ENCODE measurements at places on chromosomes 5 and 9.

DNA sequence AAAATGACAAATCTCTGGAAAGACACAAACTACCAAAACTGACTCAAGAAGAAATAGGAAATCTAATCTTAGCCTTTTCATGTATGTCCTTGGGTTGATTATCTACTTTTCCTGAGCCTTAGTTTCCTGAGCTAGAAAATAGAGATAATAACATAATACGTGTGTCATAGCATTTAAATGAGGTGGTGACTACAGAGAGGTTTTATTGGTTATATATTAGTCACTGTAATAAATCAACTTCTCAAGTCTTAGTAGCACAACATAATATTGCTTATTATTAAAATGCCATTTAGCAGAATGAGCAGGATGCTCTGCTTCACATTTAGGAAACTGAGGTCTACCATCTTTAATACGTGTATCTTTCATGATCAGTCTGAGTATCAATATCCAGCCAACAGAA is 7.1 kb upstream of the PJA2 start:
- no peak for DNase-seq

- DNase-seq, result no peak
These were observed 6.2 kb downstream of the IL17B start for GRCh38 chr5:149372932-149373331.

DNA sequence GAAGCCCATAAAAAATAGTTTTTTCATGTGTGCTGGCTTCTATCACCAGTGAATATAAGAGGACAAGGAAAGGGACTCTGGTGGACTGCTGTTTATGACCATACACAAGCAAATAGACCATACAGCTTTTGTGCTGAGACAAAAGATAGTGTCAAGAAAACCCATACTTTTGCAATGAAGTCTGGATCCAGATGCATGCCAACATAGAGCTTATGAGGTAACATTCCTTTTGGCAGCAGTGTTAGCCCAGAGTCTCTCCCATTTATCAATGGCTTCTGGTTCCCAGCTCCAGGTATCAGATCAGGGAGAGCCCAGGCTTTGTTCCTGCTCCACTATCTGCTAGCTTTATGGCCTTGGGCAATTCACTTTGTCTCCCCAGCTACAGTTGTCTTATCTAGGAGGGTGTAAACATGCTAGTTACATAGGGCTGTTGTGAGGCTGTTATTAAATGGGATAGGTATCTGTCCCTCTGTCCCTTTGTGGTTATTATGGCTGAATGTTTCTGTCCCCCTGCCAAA is 55.6 kb downstream of the CCDC192 start:
- DNase-seq, result no peak

DNA sequence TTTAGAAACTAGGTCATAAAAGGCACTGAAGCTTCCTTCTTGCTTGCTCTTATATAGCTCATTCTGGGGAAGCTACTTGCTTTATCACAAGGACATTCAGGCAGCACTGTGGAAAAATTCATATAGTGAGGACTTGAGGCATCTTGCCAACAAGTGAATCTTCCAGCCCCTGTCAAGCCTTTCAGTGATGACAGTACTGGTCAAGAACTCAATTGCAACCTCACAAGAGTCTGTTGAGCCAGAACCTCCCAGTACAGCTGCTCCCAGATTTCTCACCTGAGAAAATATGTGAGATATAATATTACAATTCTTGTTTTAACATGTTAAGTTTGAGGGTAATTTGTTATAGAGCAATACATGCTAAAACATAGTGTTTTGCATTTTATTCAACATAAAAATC is 2011.0 kb upstream of the NUDT12 start:
- DNase-seq, result no peak

DNA sequence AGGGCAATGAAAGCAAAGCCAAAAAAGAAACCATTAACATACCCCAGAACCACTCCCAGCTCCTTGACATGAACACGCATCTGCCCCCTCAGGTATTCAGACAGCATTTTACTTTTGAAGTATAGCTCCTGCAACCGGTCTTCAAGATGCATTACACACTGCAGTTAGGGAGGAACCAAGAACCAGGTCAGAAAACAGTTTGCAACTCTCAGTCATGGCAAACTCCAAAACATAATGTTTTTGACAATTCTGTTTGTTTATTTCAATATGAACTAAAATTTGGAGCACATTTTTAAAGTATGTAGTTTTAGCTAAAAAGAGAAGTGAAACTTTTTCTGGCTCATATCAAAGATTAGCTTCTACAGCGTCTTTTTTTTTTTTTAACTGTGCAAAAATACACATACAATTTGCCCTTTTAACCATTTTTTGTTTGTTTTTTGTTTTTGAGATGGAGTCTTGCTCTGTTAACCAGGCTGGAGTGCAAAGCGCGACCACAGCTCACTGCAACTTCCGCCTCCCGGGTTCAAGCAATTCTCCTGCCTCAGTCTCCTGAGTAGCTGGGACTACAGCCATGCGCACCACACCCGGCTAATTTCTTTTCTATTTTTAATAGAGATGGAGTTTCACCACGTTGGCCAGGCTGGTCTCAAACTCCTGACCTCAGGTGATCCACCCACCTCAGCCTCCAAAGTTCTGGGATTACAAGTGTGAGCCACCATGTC is 12.2 kb upstream of the RAPGEF6 start:
- no peak for DNase-seq

DNA sequence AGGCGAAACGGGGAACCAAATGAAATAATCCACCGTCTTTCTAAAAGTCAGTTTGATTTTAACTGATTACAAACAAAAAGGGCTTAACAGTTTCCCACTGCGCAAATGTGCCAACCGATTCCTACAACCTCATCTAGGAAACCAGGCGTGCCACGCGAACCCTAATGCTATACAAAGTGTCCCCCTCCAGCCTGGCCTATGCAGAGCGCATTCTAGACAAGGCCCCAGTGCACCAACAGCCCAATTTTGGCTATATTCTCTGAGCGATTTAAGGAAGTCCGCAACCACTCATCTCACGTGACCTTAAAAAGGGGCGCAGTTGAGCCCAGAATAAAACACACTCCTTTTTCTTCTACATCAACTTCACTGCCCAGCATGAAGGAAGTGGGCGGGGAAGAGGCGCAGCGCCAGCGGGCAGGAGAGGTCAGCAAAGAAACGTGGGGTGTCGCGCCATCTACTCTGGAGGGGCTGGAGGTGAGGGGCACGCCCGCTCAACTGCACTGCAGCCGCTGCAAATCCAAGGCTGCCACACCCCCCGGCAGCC is 779 bp downstream of the FAM13B start:
- peak; percentile 9 for DNase-seq

DNA sequence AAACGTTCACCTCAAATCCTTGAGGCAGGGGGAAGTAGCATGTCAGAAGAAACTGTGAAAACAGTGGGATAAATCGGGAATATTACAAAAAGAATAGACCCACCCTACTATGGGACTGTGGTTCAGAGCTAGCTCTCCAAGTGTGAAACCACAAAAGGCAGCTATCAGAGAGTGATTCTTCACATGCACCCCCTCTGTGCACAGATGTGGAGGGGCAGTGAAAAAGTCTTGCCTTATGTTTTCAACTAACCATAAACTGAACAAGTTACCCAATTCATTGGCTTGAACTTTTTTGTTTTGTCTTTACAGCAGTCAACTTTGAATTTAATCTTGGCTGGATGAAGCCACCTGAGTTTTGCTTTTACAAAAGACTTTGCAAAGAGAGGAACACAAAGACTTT is 98.8 kb upstream of the NR4A3 start:
- DNase-seq, result no peak

GRCh38 chr5:94469894-94470329 is 148.5 kb downstream of the KIAA0825 start:
- DNase-seq, result peak; percentile 49

DNA sequence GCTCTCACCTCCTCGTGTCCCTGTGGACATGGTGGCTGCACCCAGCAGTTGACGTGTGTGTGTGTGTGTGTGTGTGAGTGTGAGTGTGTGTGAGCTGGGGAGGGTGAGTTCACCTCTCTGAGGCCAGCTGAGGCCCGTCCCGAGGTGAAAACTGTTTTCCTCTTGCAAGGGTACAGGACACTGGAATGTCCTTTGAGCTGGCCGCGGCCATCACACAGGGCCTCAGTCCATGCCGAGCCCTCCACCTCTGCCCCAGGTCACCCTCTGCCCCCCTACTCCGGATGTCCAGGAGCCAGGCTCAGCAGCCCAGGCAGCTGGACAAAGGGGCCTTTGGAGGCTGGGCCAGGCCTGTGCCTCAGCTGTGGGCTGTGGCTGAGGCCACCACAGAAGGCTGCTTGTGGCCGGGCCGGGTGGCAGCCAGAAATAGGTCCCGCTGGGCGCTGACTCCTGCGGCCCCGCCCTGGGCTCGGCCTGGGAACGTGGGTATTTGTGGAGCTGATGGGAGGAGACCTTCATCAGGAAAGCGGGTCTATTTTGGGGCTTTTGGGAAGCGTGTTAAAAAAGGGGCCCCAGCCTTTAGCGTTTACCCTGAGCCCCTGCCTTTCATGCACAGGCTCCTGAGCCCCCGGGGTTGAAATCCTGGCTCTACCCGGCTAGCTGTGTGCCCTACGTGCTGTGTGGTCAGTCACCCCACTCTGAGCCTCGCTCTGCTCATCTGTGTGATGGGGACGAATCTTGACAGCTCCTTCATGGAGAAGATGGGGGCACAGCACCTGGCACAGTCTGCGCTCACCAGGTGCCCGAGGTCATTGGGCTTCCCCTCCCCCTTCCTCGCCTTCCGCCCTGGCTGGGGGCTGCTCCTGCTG is 75.1 kb upstream of the IER5L start:
- DNase-seq, result no peak

- DNase-seq, result no peak
These were observed 103.7 kb upstream of the SELENOP start for GRCh38 chr5:42915306-42915866.

GRCh38 chr5:112625246-112625645 is 112.4 kb upstream of the APC start:
- no peak for DNase-seq

GRCh38 chr5:57804007-57804444 is 321.4 kb upstream of the ACTBL2 start:
- no peak for DNase-seq

- DNase-seq, result no peak
These were observed 480.1 kb upstream of the MPDZ start for GRCh38 chr9:13759551-13759950.

DNA sequence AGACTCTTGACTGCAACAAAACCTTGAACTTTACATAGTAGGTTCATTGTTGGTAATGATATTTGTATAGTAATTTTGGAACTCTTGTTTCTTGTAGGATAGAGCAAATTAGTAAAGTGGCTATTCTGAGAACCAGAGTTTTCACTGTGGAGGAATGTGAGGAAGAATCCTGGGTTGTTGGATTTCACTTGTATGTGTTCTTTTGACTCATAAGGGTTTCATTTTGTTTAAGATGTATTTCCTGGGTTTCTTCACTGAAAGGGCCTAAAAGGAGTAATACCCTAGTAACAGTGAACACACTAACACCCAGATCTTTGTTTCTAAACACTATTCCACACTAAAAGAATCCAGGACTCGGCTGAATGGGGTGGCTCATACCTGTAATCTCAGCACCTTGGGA is 20.1 kb downstream of the TTC1 start:
- no peak for DNase-seq

- DNase-seq, result no peak
These were observed 16.3 kb downstream of the PAM start for GRCh38 chr5:102771435-102771834.

- DNase-seq, result no peak
These were observed 385.2 kb upstream of the KLF4 start for GRCh38 chr9:107874591-107875369.

- no peak for DNase-seq
These were observed 1.7 kb upstream of the FAM163B start for GRCh38 chr9:133610845-133611244.

- no peak for DNase-seq
These were observed 23.5 kb upstream of the TTLL11 start for GRCh38 chr9:122116448-122117173.

DNA sequence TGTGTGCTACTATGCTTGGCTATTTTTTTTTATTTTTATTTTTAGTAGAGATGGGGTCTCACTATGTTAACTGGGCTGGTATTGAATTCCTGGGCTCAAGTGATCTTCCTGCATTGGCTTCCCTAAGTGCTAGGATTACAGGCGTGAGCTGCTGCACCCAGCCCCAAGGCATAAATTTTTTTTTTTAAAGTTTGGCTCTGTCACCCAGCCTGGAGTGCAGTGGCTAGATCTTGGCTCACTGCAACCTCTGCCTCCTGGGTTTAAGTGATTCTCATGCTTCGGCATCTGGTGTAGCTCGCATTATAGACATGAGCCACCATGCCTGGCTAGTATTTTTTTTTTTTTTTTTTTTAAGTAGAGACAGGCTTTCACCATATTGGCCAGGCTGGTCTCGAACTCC is 70.3 kb downstream of the RAB24 start:
- no peak for DNase-seq

DNA sequence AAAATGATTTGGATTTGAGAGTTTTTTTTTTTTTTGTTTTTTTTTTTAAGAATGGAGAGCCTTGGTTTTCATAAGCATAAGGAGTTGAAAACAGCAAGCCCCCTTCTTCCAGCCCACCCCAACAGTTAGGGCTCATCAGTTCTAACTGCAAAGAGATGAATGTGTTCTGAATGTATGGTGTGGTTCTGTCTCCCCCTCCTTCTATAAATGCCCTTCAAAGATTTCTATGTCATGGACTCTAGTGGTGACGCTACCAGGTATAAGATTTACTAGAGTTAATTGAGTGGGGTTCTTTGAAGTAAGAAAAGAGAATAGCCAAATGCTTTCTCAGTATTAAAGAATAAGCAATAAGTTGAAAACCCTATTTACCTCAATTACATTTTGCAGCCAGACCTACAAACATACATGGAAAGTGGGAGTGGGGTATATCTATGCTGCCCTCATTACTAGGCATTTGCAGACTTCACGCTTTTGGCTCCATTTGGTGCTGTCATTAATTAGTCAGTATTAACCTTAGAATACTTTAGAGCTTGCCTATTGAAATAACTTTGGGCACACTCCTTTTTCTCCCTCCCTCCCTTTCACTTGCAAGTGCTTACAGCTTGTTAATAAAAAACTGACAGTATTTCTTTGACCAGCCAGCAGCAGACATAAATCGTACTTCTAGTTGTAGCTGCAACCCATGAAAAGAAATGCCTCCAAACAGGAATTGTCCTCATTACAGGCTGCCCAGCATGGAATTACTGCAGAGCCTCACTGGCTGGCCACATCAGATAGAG is 667.2 kb upstream of the ZNF608 start:
- DNase-seq, result no peak

- DNase-seq, result no peak
These were observed 18.8 kb upstream of the SLC6A3 start for GRCh38 chr5:1464096-1464446.

DNA sequence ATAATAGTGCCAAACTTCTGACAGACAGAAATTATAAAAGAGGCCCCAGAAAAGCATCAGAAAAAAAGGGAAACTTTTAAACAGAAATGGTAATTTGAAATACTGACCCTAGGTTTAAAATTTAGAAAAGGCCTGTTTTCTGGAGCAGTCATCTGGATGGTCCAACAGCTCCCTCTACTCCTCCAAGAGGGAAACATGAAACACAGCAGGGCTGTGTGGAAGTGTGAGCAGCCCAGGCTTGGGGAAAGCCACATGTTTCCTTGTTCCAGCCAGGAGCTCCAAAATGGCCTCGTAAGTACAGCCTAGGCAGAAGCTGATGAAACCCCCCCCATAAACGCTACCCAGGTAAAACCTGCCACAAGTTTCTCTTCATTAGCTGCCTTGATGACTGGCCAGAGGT is 499.3 kb upstream of the ADAMTS16 start:
- DNase-seq, result no peak

- no peak for DNase-seq
These were observed 117.8 kb upstream of the SARDH start for GRCh38 chr9:133855802-133856521.

GRCh38 chr9:14310311-14310710 is 3.6 kb downstream of the NFIB start:
- no peak for DNase-seq
